ENCODE measurements at places on chromosomes 3 and 15. TPM values are rescaled to one million over a fixed set of nuclear protein-coding genes. Genes with fewer than 3 reads are reported as not detected.

DNA sequence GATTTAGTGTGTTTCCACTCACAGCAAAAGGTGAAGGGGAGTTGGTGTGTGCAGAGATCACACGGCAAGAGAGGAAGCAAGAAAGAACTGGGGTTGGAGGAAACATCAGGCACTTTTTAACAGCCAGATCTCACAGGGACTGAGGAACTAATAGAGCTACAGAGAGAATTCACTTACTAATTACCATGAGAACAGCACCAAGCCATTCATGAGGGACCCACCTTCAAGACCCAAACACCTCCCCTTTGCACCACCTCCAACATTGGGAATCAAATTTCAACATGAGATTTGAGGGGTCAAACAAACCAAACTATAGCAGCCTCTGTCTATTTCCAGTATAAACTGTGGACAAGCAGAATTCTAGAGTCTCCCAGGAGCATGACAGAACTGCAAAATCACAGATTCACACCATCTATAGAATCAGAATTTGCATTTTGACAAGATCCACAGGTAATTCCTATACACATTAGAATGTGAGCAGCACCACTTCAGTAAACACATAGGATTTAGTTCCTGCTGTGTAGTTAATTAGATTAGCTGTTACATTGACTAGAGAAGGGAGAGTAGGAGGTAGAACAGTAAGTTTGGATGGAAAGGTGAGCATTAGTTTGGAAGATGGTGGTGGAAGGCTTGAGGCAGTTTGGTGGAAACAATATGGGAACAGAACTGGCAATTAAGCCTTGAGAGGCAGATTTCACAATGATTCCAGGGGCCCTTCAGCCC, 311.7 kb downstream of the NSUN3 start:
- no peak for DNase-seq

- DNase-seq: no peak
These were observed 54.5 kb upstream of the MEX3B start for GRCh38 chr15:82100111-82100929.

- DNase-seq: no peak
These were observed 137.7 kb downstream of the IGF1R start for GRCh38 chr15:98785807-98786621.

DNA sequence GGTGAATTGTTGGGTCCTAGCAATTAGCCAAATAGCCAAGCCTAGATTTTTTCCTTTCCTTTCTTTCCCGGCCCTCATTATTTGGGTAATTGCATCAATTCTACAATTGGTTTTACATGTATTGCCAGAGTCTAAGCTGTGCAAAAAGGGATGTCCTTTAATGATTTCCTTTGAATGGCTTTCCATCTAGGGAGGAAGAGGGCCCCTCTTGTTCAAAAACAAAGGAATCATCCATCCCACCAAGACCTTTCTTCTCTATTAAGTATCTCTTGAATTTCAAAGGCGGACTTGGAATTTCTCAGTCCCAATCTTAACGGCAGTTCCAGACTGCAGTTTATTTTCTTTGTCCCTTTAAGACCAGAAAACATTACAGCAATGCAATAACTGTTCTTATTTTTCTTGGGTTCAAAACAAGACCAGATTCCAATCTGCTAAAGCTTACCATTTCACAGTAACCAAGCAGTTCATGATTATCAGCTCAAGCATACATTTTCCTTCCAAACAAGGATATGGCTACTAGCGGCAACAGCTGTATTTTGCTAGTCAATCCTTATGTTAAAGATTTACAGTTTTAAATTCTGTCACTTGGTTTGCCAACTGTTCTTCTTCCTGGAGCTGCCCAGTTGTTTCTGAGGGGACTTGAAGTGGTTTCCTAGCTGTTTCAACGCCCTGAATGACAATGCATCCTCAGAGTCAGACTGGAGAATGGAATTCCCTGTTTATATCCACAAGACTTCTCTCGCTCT, 91.4 kb upstream of the LRIG1 start:
- no peak for DNase-seq

RTF1 gene
- total RNA-seq: 43.5 TPM

DNA sequence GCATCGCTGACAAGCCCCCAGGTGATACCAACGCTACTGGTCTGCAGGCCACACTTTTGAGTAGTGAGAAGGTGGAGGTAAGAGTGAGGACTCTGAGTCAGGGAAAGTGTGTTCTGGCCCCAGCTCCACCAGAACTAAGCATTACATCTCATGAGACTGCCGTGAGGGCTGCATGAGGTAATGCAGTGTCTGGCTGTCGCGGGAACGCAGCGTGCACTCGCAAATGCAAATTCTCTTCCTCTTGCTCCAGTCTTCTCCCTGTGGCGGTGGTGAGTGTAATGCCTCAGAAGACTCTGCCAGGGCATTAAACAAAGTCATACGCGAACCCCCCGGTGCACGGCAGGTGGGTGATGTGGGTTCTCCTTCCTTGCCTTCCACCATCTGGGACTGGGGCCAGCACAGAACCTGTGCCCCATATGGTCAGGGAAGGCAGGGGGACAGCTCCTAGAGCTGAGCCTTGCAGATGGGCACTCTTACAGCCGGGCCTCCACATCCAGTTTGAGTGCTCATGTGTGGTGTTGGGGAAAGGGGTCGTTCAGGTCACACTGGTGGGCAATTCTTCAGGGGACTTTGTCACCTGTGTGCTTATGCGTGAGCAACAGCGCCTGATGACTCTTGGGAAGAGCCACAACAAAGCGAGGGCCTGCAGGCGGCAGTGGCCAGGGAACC, 175.8 kb downstream of the XXYLT1 start:
- DNase-seq: no peak

GRCh38 chr3:59133311-59133710, 83.5 kb upstream of the CFAP20DC start:
- DNase-seq: no peak

SI gene
- total RNA-seq: not detected

GRCh38 chr3:129226374-129226773, 23.0 kb upstream of the COPG1 start:
- peak; percentile 76 for DNase-seq

DGKG gene
- 0.46 TPM for total RNA-seq

CHRNA7 gene
- 3.3 TPM for total RNA-seq

DNA sequence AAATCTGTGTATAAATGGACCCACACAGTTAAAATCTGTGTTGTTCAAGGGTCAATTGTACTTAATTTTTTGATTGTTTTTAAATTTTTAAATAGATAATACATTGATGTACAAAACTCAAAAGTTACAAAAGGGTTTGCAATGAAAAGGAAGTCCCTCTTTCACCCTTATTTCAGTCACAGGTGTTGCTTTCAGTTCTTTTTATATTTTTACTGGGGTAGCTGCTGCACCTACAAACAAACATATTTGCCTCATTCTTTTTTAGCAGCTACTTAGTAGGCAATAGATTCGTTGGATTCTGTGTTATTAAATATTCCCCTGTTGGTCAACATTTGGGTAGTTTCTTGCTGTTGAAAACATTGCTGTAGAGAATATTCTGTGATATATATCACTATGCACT, 44.4 kb downstream of the PIAS1 start:
- no peak for DNase-seq

GRCh38 chr3:196348698-196349097, 10.5 kb upstream of the TM4SF19 start:
- no peak for DNase-seq

- DNase-seq: no peak
These were observed 24.7 kb downstream of the IP6K1 start for GRCh38 chr3:49761661-49762060.

GRCh38 chr3:71511037-71511436, 72.5 kb downstream of the FOXP1 start:
- DNase-seq: no peak

- DNase-seq: no peak
These were observed 153.7 kb upstream of the ABI3BP start for GRCh38 chr3:101146946-101147345.

LMLN gene
- total RNA-seq: 21.8 TPM

GRCh38 chr15:60918234-60918959, 310.7 kb downstream of the RORA start:
- DNase-seq: no peak

- no peak for DNase-seq
These were observed 51.1 kb downstream of the AQP9 start for GRCh38 chr15:58189148-58189811.

- DNase-seq: no peak
These were observed 143.8 kb upstream of the RGMA start for GRCh38 chr15:93232845-93233244.

- DNase-seq: no peak
These were observed 672 bp downstream of the TFRC start for GRCh38 chr3:196081002-196081833.

CHRFAM7A gene
- total RNA-seq: 11.5 TPM

GRCh38 chr3:128573707-128574162, 76.9 kb downstream of the RPN1 start:
- DNase-seq: no peak

DNA sequence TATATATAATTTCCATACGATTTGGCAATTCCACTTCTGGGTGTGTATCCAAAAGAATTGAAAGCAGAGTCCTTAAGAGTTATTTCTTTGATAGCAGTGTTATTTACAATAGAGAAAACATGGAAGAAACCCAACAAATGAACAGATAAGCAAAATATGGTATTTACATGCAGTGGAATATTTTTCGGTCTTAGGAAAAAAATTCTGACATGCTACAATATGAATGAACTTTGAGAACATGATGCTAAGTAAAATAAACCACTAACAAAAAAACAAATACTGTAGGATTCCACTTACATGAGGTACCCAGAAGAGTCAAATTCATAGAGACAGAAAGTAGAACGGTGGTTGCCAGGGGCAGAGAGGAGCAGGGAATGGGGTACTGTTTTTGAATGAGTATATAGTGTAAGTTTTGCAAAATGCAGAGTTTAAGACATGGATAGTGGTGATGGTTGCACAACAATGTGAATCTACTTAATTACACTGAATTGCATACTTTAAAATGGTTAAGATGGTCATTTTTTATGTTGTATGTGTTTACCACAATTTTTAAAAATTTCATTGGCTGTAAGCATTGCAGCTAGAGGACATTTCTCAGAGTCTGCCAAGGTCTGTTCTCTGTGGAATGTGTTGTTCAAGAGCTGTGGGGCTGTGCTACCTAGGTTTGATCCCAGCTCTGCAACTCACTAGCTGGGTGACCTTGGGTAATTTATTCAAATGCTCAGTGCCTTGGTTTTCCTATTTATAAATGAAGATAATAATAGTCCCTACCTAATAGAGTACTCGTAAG, 122.1 kb downstream of the MEX3B start:
- no peak for DNase-seq

GRCh38 chr15:63263519-63263918, 13.9 kb upstream of the APH1B start:
- DNase-seq: no peak

CHL1 gene
- total RNA-seq: not detected

LTF gene
- total RNA-seq: not detected

DNA sequence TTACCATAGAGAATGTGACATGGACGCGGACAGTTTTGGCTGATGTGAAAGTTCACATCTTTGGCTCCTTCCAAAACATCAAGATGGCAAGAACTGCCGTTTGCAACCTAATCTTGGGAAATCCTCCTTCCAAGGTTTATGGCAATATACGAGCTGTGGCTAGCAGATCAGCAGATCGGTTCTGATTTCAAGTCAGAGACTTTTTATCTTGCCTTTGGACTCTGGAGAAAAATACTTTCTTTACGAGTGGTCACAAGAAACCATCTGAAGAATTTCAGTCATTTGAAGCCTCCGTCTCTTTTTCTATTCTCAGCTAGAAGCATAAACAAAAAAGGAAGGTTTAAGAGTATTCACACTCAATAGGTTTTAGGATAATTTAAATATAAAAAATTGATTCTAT, 153.5 kb upstream of the MEIS2 start:
- no peak for DNase-seq

GRCh38 chr3:164320962-164321361, 757.3 kb downstream of the SI start:
- DNase-seq: no peak

GRCh38 chr15:32104061-32104995, 74.0 kb downstream of the CHRNA7 start:
- no peak for DNase-seq

DNA sequence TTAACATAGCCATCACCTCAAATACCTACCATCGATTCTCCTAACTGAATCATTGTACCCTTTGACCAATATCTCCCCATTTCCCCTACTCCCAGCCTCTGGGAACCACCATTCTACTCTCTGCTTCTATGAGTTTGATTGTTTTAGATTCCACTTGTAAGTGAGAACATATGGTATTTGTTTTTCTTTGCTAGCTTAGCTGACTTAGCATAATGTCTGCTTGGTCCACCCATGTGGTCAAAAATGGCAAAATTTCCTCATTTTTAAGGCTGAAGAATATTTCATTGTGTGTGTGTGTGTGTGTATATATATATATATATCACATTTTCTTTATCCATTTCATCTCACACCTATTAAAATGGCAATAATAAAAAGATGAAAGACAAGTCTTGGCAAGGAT, 469.3 kb downstream of the FHIT start:
- no peak for DNase-seq

IVD gene
- total RNA-seq: 74.6 TPM

GRCh38 chr3:5332270-5332956, 144.9 kb downstream of the EDEM1 start:
- no peak for DNase-seq

- no peak for DNase-seq
These were observed 567.2 kb downstream of the FOXP1 start for GRCh38 chr3:71016178-71016845.

PFN2 gene
- 220 TPM for total RNA-seq

DNA sequence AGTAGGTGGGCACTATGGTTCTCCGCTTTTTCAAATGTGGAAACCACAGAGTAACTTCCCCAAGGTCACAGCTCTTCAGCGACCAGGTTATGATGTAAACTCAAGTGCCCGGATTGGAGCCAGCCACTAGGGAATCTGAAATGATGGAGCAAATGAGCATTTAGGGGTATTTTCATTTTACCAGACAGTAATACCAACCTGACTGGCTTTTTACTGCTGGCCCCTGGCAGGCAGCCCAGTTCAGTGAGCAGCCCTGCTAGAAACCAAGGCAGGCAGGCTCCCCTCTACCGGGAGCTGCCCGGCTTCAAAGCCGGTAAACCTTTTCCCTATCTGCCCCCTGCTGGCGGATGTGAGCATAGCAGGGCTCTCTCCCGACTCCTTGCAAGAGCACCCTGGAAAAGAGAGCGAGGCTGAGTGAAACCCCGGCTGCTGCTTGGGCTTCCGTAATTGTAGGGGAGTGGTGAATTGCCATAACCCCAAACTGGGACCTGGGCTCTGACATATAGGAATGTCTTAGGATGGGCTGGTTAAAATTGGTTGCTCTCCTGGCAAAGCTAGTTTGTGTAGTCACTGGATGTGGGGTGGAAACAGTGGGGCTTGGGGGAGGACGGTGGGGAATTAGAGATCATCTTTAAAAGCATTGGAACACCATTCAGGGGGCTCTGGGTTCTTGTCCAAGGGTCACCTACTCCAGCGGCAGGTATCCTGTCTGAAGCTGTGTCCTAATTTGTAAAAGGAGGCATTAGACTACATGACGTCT, 98.0 kb upstream of the TNFAIP8L3 start:
- DNase-seq: peak; percentile 71

DNA sequence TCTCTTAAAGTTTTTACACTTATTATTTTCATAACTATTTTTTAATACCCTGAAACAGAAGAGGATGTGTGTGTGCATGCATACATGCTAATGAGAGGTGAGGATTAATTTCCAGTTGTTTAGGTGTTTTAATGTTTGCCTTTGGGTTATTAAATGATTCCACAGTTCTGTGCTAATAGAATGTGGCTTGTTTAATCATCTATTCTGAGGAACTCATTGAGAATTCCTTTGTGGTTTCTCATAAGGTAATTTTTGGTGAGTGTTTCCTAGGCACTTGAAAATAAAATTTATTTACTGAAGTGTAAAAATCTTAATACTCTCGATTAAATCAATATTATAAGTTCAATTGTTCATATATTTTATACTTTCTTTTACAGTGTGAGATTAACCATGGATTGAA, 38.0 kb downstream of the STAC start:
- DNase-seq: no peak
